Cerebellar nuclear complex (tissue), 1 donor: ENCODE measurements at places on chromosomes 2 and 18.

GRCh38 chr2:7346336-7346735 lies 429.1 kb downstream of the RNF144A start:
- no peak for DNase-seq

DNA sequence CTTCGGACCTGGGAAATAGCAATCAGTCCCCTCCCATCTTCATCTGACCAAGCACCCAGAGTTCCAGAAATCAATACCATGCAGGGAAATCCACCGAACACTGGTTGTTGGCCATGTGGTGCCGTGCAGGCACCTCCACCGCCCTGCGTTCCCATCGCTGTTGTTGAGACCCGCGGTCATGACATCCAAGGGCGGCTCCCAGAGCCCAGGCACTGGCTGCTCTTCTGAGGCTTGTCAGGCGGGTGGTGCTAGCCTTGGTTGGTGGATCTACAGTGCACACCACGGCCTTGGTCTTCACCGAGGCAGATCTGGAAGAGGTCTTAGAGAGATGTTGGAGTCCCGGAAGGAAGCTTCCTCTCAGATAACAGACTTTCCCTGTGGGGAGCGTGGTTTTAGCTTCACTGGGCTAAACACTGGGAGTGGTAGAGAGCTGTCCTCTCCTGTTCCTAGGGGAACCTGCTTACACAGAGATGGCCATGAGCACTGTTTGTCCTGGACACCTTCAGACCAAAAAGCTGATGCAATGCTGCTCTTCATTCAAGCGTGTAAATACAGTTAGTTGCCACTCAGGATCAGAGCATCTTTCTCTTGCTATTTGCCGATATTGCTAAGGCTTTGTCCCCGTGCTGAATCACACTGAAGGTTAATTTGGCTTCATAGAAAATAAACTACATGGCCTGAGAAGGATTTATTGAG lies 58.3 kb downstream of the SMIM21 start:
- DNase-seq = no peak

DNA sequence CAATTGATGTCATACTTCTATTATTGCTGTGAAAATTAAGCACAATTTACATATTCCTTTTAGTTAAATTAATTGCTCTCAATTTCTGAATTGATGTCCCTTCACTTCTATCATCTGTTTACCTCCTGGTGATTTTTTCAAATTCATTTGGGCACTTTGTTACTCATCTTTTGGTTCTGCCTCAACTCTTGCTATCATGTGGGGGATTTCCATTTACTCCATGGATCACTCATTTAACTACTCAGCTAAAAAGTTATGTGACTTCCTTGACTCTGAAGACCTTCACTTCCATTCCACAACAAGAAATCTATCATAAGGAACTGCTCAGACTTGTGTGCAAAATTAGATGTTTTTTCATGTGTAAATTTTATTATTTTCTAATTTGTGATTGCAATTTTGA lies 126.2 kb downstream of the EHBP1 start:
- DNase-seq = no peak

GRCh38 chr18:6013171-6013810 lies 118.0 kb upstream of the TMEM200C start:
- DNase-seq = no peak

DNA sequence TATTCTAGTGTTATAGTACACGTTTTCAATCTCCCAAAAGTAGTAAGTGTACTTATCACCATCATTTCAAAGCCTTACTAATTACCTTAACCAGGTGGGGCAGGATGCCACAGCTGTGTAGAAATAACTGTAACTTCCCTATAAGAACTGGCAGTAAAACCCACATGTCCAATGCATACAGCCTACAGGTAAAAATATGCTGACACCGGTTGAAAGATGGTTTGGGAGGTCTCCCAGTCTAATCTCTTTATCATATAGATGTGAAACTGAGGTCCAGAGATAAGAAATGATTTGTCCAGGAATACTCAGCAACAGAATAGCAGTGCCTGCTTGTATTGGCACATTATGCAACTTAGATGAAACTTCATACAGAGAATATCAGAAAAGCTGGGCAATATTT lies 322.9 kb downstream of the BCL11A start:
- no peak for DNase-seq

GRCh38 chr2:226526716-226527115 lies 272.9 kb downstream of the IRS1 start:
- DNase-seq = no peak

- no peak for DNase-seq
Measured at GRCh38 chr2:8148260-8149006, 533.4 kb upstream of the ID2 start.

DNA sequence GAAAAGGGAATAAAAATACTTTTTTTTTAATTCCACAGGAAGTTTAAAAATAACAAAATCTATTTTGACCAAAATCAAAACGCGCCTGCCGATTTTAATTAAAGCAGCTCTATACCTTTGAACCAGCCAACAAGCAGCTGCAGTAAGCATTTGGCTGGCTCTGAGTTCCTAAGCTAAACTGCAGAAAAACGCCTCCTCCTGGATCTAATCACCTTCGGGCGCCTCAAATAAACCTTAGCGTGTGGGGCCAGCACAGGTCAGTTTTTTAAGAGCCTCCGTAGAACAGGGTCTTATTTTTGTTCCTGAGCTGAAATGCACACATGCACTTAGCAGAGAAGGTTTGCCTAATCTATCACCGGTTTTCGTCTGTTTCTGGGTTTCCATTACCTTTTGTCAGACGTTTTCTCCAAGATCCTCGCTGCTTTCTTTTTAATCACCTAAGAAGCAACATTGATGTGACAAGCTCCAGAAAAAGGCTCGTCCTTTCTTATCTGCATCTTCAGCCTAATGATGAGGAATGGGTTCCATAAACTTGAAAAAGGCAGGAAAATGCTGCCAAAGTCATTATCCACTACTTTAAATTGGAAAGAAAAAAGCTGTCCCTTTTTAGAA lies 64.7 kb upstream of the HNRNPA3 start:
- no peak for DNase-seq

- DNase-seq = no peak
Measured at GRCh38 chr18:47461977-47462376, 210.5 kb upstream of the SKOR2 start.

DNA sequence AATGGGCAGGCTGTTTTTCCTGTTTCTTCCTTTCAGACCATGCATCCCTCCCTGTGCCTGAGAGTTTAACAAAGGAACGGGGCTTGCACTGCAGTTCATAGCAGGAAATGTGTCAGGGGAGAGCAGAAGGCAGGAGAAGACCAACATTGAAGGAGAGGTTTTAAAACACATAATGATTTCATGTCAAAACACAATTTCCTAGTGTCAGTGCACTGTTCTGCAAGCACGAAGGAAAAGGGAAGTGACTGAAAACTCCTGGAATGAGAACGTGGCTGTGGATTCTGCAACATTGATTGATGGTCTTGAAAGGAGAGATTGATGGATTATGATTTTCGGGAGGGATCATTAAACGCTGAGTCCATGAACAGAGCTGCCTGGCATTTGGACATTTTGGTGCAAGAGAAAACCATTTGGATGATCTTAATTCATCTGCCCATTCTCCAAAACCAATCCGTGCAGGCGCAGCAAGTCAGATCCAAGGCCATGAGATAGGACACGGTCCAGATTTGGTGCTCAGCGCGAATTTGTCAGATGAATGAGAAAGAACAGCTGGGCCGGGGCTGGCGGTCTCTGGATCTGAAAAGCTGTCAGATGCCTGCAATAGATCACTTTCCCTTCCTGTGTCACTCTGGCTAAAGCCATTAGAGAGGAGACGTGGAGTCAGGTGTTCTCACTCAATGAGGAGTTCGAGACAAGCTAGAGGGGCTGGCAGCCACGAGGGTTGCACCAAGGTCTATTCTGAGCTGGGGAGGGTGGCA lies 38.4 kb downstream of the C1QL2 start:
- DNase-seq = no peak

DNA sequence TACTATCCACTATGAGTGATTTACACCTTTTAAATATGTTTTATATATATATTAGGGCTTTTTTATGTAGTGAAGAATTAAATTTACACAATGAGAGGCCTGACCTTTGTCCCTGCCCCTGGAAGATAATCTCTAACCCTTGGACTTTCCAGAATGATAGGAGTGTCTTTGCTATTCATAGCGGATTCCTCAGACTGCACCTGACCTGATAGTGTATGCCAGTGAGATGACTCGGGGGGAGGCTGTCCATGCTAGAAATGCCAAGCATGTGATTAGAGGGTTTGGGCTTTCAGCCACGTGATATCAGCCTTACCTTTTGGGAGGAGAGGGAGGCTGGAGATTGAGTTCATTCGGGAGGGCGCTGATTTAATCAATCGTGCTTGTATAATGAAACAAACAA lies 44.1 kb upstream of the LHCGR start:
- DNase-seq = no peak

DNA sequence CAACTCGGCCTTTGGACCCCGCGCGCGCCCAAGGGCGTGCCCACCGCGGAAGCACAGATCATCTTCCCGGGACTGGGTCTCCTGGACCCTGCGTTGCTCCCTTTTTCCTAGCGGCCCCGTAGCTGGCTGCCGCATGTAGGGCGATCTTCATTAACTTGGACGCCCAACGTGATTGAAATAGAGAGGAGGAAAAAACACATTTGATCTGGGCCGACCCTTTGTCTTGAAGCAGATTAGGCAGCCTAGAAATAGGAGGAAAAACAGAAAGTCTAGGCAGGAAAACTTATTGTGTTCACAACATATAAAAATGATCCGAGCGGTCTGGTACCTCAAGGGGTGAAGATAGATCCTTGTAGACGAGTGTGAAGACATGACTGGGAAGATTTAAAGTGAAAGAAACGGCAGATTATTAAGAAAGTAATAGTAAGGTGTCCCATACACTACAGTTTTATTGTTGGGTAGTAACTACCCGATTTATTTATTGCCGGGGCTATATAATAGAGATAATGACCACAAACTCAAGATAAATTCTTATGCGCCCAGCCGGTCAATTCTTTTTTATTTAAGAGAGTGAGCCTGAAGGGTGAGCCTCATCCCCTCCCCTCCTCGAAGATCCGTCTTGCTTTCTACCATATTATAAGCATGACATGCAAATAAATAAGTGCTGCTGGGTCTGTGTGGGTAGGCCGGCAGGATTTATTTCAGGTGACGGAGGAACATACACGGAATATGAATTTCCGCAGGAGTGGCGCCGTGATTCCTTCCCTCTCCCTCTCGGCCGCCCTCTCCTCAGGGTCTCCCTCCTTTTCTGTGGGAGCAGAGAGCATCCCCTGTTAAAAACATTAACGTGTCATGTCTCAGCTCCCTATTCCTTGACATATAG lies 147.4 kb downstream of the MEIS1 start:
- DNase-seq = peak; percentile 11
